Activated gamma-delta T cell treated with Interleukin-2 at 50 U/mL for 16 hours (primary cell): ENCODE measurements at places on chromosomes 6 and 20.

DNA sequence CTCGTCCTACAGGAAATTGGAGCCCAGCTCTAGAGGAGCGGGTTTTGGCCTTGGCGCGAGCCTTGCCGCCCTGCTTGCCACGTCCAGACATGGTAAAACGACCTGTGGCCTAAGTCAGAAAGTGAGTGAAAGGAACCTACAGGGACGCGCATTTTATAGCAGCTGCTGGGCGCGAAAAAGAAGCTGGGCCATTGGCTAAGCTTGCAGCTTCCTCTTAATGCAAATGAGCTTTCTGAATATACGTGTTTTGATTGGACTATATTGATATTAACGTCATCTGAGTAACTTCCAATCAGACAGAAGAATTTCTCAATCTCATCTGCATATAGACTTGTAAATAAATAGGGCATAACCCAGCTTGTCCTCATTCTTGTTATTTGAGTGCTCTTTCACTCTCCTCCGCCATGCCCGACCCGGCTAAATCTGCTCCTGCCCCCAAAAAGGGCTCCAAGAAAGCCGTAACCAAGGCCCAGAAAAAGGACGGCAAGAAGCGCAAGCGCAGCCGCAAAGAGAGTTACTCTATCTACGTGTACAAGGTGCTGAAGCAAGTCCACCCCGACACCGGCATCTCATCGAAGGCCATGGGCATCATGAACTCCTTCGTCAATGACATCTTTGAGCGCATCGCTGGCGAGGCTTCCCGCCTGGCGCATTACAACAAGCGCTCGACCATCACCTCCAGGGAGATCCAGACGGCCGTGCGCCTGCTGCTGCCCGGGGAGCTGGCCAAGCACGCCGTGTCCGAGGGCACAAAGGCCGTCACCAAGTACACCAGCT, 18.9 kb downstream of the OR2B2 start:
- DNase-seq = peak; percentile 82

DNA sequence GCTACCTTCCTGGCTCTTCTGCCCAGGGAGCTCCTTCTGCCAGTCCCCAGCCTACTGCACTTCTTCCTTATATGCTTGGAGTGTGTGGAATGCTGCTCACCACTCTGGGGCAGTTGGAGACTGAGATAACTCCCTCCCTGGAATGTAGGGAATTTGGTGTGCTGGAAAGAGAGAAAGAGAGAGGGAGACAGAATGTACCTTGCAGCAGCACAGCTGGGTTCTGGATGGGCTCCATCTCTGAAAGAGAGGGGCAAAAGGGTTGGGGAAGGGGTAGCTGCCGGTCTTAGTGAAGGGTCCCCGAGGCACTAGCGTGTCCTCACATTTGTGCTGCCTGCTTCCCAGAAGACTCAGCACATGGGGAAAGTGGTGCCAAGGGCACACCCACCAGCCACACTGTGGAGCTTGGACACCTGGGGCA, 40.2 kb upstream of the DDR1 start:
- no peak for DNase-seq

GRCh38 chr6:116102873-116103272, 2.2 kb downstream of the NT5DC1 start:
- DNase-seq = no peak

DNA sequence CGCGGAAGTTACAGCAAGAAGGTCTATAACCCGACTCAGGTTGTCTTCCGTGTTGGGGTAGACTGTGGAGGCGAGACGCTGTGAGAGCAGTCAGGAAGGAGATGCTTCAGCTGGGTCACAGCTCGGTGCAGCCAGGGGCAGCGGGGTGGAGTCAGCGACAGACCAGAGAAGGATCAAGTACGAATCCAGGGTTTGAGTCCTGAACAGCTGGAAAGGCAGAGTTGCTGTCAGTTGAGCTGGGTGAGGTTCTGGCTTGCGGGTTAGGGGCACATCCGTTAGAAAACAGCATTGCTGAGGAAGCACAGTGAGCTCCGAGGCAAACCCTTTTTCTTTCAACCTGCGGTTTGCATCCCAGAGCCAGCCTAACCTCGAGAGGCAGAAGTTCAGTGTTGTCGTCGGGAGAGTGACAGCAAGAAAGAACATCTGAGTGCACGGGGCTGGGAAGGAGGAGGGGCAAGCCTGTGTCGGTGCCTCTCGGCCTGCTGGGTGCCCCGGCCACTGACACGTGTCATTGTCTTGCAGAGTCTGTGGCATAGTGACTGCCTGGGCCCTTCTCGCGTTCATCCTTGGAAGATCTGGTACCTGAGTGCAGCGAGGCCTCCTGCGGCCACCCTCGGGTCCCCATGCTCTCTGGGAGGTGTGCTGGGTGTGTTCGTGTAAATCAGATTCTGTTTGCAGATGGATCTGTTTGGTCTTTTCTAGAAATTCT, 20.0 kb downstream of the PNLDC1 start:
- no peak for DNase-seq

- no peak for DNase-seq
Measured at GRCh38 chr6:124226396-124226795, 422.7 kb downstream of the NKAIN2 start.

- DNase-seq = no peak
Measured at GRCh38 chr20:4117867-4118266, 102.5 kb upstream of the RNF24 start.

DNA sequence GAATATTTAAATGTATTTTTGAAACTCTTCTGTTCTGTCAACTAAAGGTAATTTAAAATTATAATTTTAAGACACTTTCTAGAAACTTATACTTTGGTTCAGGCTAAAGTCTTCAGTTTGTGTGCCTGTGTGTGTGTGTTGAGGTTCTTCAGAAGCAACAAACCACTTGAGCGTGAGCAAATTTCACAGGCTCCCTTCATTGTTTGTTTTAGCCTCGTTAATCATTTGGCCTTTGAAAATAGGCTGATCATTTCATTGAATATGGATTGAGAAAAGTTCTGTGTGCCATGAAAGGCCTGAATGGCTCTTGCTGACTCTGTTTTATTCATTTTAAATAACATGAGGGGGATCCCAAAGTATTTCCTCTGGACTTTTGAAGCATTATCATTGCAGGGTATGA, 420.1 kb downstream of the CDKAL1 start:
- no peak for DNase-seq

- no peak for DNase-seq
Measured at GRCh38 chr6:10613723-10614122, 80.7 kb downstream of the C6orf52 start.

DNA sequence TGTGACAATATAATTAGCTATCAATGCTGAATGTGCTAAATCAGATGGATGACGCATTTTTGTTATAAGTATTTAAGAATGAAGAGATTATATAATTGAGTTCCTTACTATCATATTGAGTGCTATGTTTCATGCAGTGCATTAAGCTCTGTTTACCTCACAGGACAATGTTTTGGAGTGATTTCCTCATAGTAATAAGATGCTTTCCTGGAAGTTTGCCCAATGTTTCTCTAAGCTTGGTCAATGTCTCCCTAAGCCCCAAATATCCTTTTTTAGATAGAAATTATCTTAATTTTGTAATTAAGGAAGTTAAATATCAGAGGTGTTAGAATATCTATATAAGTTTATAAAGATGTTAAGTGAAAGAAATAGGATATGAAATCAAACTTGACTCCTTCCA, 489.6 kb downstream of the MMUT start:
- DNase-seq = no peak

DNA sequence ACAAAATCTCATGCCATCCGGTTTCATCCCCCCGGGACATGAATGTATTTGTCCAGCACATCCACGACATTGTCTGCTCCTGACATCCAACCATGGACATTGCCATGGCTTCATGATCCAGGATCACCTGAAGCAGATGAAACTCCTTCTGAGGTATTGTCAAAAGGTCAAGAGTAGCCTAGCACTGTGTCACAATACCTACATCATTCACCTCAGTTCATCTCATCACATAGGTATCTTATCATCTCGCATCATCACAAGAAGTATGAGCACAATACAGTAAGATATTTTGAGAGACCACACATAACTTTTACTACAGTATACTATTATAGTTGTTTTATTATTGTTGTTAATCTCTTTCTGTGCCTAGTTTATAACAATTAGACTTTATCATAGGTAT, 33.5 kb downstream of the ZNF184 start:
- DNase-seq = no peak

DNA sequence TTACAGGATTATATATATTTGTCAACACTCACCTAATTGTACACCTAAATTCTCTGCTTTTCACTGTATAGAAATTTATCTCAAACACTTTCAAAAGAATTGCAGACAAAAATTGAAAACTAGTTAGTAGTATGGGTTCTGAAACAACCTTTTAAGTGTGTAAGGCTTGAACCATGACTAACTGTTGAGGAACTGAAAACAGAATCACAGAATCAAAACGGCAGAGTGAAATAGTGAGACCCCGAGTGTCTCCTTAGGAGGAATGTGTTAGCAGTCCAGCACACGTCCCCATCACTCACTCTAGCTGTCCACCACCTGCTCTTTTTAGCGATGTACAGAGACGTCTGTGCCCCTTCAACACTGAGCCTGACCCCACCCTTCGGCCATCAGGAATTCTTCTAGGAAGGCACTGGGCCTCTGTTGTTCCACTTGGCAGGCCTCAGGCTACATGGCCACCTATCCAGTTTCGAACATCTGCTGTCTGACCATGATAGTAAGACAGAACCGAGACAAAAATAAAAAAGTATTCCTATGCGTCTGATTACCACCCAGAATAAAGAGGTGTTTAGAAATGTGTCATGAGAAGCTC, 227.4 kb downstream of the C6orf118 start:
- no peak for DNase-seq

- DNase-seq = no peak
Measured at GRCh38 chr20:59386809-59387208, 86.4 kb downstream of the EDN3 start.

GRCh38 chr6:40825102-40825501, 213.9 kb downstream of the UNC5CL start:
- no peak for DNase-seq

- no peak for DNase-seq
Measured at GRCh38 chr20:14644306-14645097, 307.1 kb upstream of the FLRT3 start.
